ENCODE measurements at places on chromosomes 5 and 9. TPM values are rescaled to one million over a fixed set of nuclear protein-coding genes. Genes with fewer than 3 reads are reported as not detected.

- no peak for DNase-seq
These were observed 82.3 kb downstream of the THBS4 start for GRCh38 chr5:80117446-80117845.

- DNase-seq: no peak
These were observed 411.2 kb upstream of the IRX4 start for GRCh38 chr5:2293906-2294305.

- no peak for DNase-seq
These were observed 161.9 kb downstream of the MAPKAP1 start for GRCh38 chr9:125544988-125545651.

DNA sequence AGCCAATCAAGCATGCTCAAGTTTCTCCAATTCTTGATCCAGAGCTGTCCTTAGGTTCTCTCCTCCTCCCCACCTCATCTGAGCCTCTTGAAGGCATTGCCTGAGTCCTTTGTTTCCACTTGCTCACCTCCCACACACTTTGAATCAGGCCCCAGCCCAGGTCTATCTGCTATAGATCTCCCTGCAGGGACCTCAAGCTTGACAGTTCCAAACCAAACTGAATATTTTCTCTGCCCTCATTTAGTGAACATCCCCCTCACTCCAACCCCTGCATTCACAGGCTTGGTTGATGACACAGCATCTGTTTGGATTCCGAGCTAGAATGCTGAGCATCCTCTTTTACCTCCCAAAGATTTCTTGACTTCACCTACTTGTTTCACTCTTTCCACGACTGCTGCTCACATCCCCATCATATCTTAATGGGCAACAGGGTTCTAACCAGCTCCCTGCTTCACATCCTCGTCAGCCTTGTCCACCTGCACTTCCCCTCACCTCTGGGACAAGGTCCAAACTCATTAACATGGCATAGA, 474.5 kb downstream of the ZSWIM6 start:
- DNase-seq: no peak

DNA sequence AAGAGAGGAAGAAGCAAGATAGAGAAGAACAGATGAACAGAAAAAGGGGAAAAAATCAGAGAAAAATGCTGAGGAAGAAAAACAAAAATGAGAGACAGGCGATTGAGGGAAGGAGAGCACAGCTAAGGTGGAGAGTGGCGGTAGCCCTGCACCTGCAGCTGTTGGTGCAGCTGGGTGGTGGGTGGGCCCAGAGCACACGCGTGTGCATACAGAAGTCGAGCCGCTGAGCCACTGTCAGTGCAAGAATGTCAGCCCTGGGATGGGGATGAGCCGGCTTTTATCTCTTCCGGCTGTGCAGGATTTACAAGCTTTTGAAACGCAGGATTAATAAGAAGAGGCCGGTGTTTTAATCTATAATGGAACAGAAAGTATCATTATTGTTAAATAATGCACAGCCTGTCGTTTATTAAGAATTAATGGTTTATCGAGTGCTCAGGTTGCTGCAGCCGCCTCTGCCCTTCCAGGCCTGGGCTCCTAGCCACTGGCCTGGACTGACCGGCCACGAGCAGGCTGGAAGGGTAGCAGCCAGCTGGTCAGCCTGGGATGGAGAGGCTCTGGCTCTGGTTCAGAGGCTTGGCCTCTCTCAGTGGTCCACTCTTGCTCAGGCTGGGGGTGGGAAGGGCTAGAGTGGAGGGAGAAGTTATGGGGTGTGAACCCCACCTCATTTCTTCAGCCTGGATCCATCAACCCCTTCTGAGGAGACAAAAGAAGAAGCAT, 68.7 kb downstream of the PCDH1 start:
- DNase-seq: no peak

- DNase-seq: peak; percentile 58
These were observed 1.8 kb downstream of the PDLIM4 start for GRCh38 chr5:132259069-132259851.

GRCh38 chr5:69103521-69103920, 9.7 kb downstream of the SLC30A5 start:
- DNase-seq: no peak

DNA sequence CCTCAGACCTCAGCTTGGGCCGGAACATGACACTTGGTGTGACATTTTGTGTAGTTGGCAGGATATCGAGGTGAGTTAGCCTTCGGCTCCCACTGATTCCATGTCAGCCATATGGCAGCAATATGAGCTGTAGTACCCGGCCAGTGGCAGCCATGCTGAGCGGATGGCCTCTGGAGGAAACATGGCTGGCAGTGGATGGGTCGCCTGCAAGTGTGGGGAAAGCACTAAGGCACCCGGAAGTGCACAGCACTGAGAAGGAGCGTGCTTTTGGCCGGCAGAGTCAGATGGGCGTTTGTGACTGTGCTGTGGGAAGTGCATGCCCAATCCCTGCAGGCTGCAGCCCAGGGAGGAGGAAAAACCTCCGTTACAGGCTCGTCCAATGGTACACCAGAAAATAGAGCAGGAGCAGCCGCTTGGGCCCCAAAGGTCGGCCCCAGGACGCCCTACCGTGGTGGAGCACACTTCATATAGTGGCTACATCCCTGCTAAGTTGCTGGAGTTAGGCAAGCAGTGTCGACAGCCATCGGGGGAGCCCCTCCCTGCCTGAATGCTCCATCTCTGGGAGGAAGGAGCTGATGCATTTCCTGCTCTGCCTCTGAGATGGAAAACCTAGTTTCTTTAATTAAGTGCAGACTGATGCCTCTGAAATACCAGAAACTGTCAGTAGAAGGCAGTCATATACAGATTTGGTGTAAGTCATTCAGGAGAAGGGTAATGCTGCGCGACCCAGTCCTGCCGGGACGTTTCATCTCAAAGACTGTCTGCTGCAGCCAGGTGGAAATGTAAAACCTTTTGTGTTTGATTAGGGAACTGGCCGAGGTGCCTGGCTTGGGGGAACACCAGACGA, 2185.8 kb upstream of the ACO1 start:
- DNase-seq: no peak

DNA sequence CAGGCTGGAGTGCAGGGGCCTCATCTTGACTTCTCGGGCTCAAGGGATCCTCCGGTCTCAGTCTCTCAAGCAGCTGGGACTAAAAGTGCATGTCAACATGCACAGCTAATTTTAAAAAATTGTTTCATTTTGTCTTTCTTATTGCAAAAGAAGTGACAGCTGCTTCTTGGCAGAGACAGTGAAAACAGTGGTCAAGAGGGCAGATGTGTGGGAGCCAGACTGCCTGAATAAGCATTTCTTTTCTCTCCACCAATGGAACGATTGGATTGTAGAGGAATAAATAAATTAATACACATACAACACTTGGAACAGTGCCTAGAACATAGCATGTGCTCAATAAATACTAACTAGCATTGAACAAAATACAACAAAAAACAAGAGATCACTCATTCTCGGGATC, 27.4 kb upstream of the KIF4B start:
- DNase-seq: no peak

DNA sequence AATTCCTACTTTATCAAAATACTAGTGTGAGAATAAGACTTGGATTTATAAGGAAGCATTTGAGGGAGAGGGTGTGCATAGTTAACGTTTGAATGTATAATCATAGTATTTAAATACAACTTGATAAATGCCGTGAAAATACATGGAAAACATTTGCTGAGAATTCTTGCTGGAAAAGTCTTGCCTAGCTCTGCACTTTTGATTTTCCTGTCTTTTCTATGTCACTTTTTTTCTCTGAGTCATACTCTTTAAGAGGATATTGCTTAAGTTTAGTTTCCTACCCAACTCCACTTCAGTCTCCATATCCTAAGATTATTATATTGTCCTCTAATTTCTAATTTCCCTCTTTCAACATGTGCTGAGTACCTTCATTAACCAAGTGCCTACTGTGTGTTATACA, 616.6 kb upstream of the SEMA6A start:
- DNase-seq: no peak

DNA sequence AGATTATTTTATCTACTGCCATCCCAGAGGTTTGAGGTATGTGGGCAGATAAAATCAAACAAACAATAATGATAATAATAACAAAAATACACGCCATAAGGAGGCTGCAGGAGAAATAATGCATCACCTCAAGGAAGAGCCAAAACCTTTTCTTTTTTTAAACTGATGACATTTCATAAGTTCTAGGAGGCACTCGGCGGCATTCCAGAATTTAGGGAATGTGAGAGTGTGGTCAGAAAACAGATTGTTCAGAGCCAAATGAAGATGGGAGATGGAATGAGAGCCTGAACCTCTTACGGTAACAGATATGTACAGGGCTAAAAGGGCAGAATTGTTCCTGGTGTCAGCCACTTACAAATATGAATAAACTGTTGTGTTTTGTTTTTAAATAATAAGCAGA, 615.0 kb upstream of the CHD1 start:
- no peak for DNase-seq

- no peak for DNase-seq
These were observed 20.6 kb upstream of the NIM1K start for GRCh38 chr5:43171451-43171850.

- DNase-seq: no peak
These were observed 21.6 kb upstream of the C5orf46 start for GRCh38 chr5:147927901-147928300.

DNA sequence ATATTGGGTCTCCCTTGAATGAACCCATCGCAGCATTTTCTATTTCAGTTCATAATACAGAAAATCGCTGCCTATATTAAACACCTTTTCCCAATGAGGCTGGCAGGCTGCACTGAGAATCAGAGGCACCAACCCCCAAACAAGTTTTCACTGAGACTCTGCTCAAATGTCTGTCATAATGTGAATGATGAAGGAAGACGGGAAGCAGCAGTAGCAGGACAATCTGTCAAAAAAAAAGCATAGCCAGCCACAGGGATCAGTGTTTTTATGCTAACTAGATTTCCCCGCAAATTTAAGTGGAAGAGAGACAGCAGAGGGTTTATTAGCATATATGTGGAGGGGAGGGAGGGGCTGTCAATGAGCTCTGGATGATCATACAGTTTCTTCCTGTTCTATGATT, 162.7 kb upstream of the PDE4D start:
- DNase-seq: no peak

GRCh38 chr5:76953551-76954382, 922 bp downstream of the CRHBP start:
- peak; percentile 78 for DNase-seq

GRCh38 chr9:127877566-127877998, at the start of gene AK1:
Gene AK1, minus strand, starts transcription at chr9:127877675. Its CDS starts 3,058 bp downstream, at chr9:127874617.
- DNase-seq: peak; percentile 94

- no peak for DNase-seq
These were observed 85.7 kb downstream of the IZUMO3 start for GRCh38 chr9:24459953-24460352.

- DNase-seq: no peak
These were observed 485.7 kb downstream of the CSNK1G3 start for GRCh38 chr5:123997462-123998215.

DNA sequence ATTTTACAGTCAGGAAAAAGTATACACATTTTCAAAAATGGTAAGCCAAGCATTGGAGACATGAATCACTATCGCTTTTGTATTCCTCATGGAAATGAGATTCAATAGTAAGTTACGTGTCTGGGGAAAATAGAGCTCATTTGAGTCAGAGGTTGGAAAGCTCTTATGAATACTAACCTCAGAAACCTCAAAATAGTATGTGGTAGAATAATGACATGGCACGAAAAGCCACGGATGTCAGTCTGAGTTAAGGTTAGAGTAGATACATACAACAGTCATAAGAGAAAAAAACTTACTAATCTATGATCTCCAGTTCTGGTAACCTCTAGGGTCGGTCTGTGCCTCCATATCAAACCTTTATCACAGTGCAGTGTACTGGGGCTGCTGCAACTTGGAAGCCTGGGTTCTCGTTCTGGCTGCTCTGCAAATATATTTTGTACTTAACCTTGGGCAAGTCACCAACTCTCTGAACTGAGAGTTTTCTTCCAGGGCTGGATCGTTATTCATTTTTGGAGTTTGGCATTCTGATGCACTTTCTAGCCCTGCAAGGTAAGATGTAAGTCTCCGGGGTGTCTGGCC, 31.8 kb downstream of the MAP1B start:
- DNase-seq: no peak

DNA sequence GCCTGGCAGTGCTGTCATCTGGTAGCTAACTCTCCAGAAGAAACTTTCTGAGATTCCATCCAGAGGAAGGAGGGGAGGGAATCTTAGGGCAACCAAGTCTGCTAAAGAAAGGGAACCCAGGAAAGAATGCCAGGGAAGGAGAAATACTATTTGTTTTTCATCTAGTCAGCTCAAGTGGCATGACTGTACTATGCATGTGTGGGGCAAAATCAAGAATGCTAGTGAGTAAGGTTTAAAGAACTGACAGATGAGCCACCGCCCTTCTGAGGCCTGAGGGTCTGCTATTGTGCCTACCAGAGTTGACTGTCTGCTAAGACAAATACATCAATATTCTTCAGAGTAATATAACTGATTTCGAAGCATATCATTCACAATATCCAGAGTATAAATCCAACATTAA, 204.2 kb downstream of the SLC12A2 start:
- no peak for DNase-seq

DNA sequence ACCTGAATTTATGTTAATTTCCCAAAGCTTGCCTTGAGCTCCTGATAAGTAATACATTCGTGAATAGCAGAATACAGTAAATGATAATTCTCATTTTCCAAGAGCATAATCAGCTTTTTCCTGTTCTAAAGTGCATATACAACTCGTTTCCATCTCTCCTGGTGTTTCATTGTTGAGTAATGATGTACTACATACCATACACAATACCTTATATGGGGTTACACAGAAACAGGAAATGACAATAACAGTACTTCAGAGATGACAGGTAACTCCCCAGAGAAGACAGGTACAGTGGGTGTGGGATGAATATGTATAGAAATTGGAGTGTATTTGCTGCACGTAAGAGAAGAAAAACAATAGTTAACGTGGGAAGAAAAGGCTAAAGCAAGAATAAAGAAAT, 287.1 kb downstream of the TENT4A start:
- DNase-seq: no peak

DNA sequence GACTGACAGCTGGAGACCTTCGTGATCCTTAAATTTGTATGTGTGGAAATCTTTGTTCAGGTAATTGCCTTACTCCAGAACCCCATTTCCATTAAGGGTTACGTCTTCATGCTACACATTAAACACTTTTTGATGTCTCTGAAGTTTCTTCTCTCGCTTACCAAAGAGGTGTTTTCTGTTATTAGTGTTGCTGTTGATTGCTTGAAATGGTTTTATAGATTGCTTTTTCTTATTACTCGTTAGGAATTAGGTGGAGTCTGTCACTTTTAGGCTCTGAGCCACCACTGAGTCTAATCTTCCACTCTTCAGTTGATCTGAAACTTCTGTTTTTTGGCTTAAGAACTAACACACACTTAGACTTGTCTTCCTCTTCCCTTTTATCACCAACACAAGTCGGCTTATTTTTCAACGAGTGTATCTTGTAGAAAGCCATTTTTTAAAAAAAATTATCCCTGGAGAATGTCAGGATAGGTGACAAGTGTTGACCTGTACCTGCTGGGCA, 62.2 kb upstream of the PPARGC1B start:
- no peak for DNase-seq

- peak; percentile 68 for DNase-seq
These were observed 11.0 kb downstream of the LPCAT1 start for GRCh38 chr5:1512541-1513291.

MELK gene
- total RNA-seq: 71.4 TPM

CDKN2B-AS1 gene
- 0.07 TPM for total RNA-seq

MAP1B gene
- 31.1 TPM for total RNA-seq

PCDHGA8 gene
- total RNA-seq: 0.22 TPM

BRD3OS gene
- 25.7 TPM for total RNA-seq

MARVELD2 gene
- total RNA-seq: 15.6 TPM

ASS1 gene
- total RNA-seq: 81.5 TPM

SV2C gene
- under 0.01 TPM for total RNA-seq

PLAC8L1 gene
- 0.44 TPM for total RNA-seq

CCDC180 gene
- total RNA-seq: 6.2 TPM

GFI1B gene
- not detected for total RNA-seq

CDH9 gene
- 0.90 TPM for total RNA-seq

SH3PXD2B gene
- 36.7 TPM for total RNA-seq

TOMM5 gene
- total RNA-seq: 157 TPM

PCDHB8 gene
- total RNA-seq: not detected

PCDHGA9 gene
- total RNA-seq: 0.04 TPM
